Thoracic aorta endothelial cell (primary cell): ENCODE measurements at places on chromosomes 7 and 10. TPM values are rescaled to one million over a fixed set of nuclear protein-coding genes. Genes with fewer than 3 reads are reported as not detected.

STK32C gene
- total RNA-seq, result 4.7 and 7.6 TPM in 2 replicates

VPS37D gene
- total RNA-seq, result 1.9 and 2.1 TPM in 2 replicates

NUTM2A gene
- total RNA-seq, result 0.14 and 0.53 TPM in 2 replicates

MBL2 gene
- not detected in 2 replicates for total RNA-seq

ITGA8 gene
- total RNA-seq, result 0.13 and 0.65 TPM in 2 replicates

STEAP2 gene
- total RNA-seq, result 6.8 and 8.2 TPM in 2 replicates

UPK3B gene
- total RNA-seq, result 0.13 TPM in 1 of 2 replicates, not detected in the other

PDZD7 gene
- total RNA-seq, result 0.50 and 0.53 TPM in 2 replicates

SKAP2 gene
- 17.3 and 30.6 TPM in 2 replicates for total RNA-seq

SMIM30 gene
- 49.1 and 71.7 TPM in 2 replicates for total RNA-seq

UBTD1 gene
- 38.1 and 42.4 TPM in 2 replicates for total RNA-seq

SPDYE16 gene
- total RNA-seq, result not detected in 2 replicates

GIMAP2 gene
- 39.8 and 44.8 TPM in 2 replicates for total RNA-seq

TMEM130 gene
- total RNA-seq, result not detected in 2 replicates

COMTD1 gene
- total RNA-seq, result 8.9 and 10.5 TPM in 2 replicates

ARHGAP12 gene
- 32.1 and 36.7 TPM in 2 replicates for total RNA-seq

NPFFR1 gene
- not detected in 2 replicates for total RNA-seq

CNPY1 gene
- not detected in 2 replicates for total RNA-seq

CCL24 gene
- total RNA-seq, result 0.53 TPM in 1 of 2 replicates, not detected in the other

FAM25C gene
- total RNA-seq, result not detected in 2 replicates

LGI1 gene
- not detected in 2 replicates for total RNA-seq

PRSS2 gene
- 0.27 TPM in 1 of 2 replicates, not detected in the other for total RNA-seq

GPR26 gene
- total RNA-seq, result not detected in 2 replicates

DPP6 gene
- not detected in 2 replicates for total RNA-seq

EBLN1 gene
- total RNA-seq, result not detected in 2 replicates

DYDC2 gene
- total RNA-seq, result not detected in 2 replicates

PIP gene
- not detected in 2 replicates for total RNA-seq

TRUB1 gene
- total RNA-seq, result 32.5 and 43.5 TPM in 2 replicates

NPY4R gene
- total RNA-seq, result not detected in 2 replicates

CAV2 gene
- 308 and 406 TPM in 2 replicates for total RNA-seq

COL17A1 gene
- total RNA-seq, result 1.7 and 1.9 TPM in 2 replicates

ATP5F1C gene
- 375 and 384 TPM in 2 replicates for total RNA-seq

HOXA4 gene
- 0.80 and 1.9 TPM in 2 replicates for total RNA-seq

LMOD2 gene
- total RNA-seq, result not detected in 2 replicates

ANKRD30A gene
- not detected in 2 replicates for total RNA-seq

ITPRID1 gene
- total RNA-seq, result not detected in 2 replicates

MSMB gene
- total RNA-seq, result not detected in 2 replicates

LLCFC1 gene
- not detected in 2 replicates for total RNA-seq

AVPI1 gene
- total RNA-seq, result 1.9 and 2.9 TPM in 2 replicates

CFTR gene
- not detected in 2 replicates for total RNA-seq

SFTPD gene
- total RNA-seq, result not detected in 2 replicates

TNS3 gene
- total RNA-seq, result 22.2 and 58.2 TPM in 2 replicates

TUBAL3 gene
- total RNA-seq, result 0.57 and 0.66 TPM in 2 replicates

C10orf67 gene
- not detected in 2 replicates for total RNA-seq

MUC3A gene
- total RNA-seq, result not detected in 2 replicates

CLDN3 gene
- total RNA-seq, result 0.27 and 0.43 TPM in 2 replicates
